ENCODE measurements at places on chromosomes 4 and X. TPM values are rescaled to one million over a fixed set of nuclear protein-coding genes. Genes with fewer than 3 reads are reported as not detected.

GRCh38 chrX:29295987-29296680, 708.9 kb downstream of the IL1RAPL1 start:
- no peak for DNase-seq

Gene TMPRSS11A
- total RNA-seq: not detected

DNA sequence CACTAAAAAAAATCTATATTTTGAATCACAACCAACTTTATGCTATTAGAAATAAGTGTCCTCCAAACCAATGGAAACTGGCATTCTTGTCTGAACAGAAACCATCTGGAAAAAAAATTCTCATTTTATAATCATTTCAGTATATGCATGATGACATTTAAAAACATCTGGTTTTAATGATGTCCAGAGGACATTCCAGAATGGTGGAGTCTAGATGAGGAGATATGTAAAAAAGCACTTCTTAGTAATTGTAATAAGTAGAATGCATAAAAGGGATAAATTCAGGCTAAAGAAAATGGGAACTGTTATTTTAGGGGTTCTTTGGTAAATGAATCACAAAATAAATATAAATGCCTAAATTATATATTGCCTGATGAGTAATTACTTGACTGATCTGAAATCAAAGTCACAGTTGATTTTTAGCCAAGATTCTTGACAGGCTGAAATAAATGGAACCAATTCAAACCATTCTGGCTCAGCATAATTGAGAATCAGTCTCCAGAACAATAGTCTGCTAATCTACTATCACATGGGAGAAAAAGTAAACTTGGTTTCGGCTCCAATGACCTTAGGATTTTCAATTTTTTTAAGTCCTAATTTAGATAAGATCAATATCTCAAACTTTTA, 636.6 kb downstream of the FAT4 start:
- DNase-seq: no peak

Gene EIF4E
- 224 TPM for total RNA-seq

DNA sequence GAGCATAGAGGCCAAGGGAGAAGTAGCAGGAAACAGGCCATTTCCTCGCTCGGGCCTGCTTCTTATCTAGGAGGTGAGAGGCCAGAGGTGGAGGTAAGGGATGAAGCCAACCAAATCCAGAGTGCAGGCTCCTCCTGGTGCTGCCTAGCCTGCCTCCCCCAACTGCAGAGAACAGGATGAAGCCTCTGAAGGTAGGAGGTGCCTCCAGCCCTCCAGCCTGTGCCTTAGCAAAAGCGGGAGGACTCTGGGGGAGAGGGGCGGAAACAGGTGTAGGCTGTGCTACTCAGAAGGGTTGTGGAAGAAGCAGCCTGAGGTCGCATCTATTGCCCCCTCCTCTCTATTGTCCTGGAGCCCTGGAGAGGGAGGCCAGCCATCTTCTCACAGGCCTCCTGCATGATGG, 2.9 kb upstream of the MTM1 start:
- DNase-seq: no peak
